CD4-positive, alpha-beta T cell treated with Interleukin-12 subunit alpha and Interleukin-12 subunit beta, for 1 hour (primary cell): ENCODE measurements at places on chromosomes 7 and 10.

- DNase-seq = peak; percentile 21
These were observed 57.6 kb upstream of the ANTXRL start for GRCh38 chr10:46229144-46229563.

- peak; percentile 9 for DNase-seq
These were observed 23.0 kb upstream of the EGFR start for GRCh38 chr7:54995610-54996363.

- DNase-seq = no peak
These were observed 200.7 kb downstream of the POLR1F start for GRCh38 chr7:19508124-19508523.

- DNase-seq = no peak
These were observed 16.9 kb upstream of the ATP6V0A4 start for GRCh38 chr7:138814816-138815332.

GRCh38 chr10:96488161-96488935 is 25.4 kb downstream of the TLL2 start:
- DNase-seq = no peak

- DNase-seq = no peak
These were observed 36.7 kb downstream of the CSGALNACT2 start for GRCh38 chr10:43174969-43175368.

DNA sequence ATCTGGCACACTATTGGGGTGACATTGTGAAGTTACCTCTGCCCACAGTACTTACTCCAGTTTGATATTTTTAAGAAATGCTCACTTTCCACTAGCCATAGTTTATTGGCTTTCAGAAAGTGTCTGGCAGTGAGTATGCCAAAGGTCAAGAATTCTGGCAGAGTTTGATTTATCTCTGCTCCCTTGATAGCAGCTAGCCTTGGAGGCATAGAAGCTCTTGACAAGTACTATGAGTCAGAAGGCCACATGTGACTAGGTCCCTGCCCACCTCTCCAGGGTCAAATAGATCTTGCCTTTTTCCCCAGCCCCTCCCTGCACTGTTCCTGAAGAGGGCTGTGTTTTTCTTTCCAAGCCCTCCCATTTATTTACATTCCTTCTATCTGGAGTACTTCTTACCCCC is 202.2 kb downstream of the AUTS2 start:
- no peak for DNase-seq

GRCh38 chr7:134813663-134814396 is 34.4 kb downstream of the CALD1 start:
- no peak for DNase-seq

DNA sequence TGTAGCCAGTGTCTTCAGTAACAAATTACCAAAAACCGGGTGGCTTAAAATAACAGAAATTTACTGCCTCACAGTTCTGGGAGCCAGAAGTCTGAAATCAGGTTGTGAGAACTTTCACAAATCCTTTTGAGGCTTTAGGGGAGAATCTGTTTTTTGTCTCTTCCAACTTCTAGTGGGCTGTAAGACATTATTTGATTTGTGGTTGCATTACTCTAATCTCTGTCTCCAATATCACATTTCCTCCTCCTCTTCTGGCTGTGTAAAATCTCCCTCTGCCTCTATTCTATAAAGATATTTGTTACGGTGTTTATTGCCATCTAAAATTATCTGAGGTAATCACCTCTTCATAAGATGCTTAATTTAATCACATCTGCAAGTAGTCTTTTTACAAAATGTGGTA is 1039.6 kb upstream of the LRRN3 start:
- DNase-seq = no peak

DNA sequence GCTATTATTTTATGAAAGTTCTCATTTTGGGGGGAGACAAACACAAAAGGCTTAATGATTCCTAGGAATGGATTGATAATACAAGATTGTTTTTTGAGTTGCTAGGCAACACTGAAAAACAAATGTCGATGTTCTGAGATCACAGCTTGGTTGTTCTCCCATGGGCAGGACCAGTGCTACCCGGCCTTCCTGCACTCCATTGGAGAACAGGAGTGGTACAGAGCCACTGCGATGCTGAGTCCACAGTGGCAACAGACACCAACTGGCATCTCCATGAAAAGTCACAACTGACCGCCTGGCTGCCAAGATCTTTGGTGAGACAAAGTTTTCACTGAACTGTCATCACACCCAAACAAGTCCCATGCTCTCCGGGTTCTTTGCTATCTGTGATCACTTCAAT is 68.9 kb upstream of the NMT2 start:
- DNase-seq = no peak

- no peak for DNase-seq
These were observed 88.0 kb downstream of the CREM start for GRCh38 chr10:35214607-35215020.

DNA sequence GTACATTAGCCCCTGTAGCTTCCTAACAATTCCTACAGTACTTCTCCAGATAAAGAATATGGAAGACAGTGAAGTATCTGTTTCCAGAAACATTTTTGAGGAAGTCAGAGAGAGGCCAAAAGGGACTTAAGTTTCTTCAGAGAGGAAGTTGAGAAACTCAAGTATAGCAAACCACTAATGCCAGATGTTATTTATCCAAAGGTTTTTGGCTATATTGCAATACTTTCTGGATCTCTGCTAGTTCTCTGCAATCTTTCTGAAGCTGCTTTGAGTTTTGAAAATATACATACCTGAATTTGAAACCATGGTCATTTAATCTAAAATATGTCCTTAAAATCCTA is 64.7 kb downstream of the BICC1 start:
- DNase-seq = no peak

DNA sequence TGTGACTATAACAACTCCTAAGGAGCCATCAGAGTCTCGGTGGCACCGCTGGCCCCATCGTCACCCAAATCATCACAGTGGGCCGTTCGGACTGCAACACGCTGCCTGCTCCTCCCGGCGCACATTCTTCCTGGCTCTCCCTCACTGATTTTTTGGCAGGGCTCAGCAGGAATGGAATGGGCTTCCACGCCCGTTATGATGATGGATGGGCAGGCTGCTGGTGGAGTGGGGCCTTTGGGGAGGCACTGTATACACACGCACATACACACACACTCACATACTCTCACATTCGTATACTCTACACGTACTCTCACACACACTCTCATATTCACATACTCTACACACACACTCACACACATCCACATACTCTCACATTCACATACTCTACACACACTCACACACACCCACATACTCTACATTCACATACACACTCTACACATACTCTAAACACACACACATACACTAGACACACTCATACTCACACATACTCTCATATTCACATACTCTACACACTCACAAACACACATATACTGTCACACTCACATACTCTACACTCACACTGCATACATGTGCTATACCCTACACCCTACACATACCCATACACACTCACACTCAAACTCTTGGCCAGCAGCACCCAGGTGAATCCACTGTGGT is 99.8 kb downstream of the KCNMA1 start:
- DNase-seq = no peak

GRCh38 chr10:114686013-114686412 is 27.9 kb upstream of the ABLIM1 start:
- DNase-seq = no peak

GRCh38 chr10:109027534-109028185 is 895.7 kb downstream of the XPNPEP1 start:
- DNase-seq = no peak

GRCh38 chr10:33695536-33695935 is 361.1 kb upstream of the NRP1 start:
- DNase-seq = no peak

- no peak for DNase-seq
These were observed 784.0 kb downstream of the SUGCT start for GRCh38 chr7:40918701-40919271.

- DNase-seq = no peak
These were observed 153.9 kb downstream of the DNAJC1 start for GRCh38 chr10:21849607-21850006.

- no peak for DNase-seq
These were observed 33.2 kb downstream of the BLVRA start for GRCh38 chr7:43791665-43792064.

DNA sequence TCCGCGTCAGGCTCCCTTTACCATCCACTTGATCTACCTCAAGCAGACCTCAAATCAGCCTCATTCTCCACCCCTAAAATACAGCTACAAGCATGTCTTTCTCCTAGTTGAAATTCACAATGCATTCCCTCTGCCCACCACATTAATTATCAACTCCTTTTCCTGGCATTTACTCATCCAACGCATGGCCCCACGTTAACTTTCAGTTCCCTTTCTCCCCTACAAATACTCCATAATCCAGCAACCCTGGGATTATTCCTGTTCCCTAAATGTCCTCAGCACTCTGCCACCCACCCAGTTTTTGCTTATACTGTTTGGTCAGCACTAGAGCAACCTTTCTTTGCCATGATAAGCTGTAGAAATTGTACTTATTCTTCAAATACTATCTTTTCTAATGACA is 5.7 kb upstream of the VIM start:
- no peak for DNase-seq

DNA sequence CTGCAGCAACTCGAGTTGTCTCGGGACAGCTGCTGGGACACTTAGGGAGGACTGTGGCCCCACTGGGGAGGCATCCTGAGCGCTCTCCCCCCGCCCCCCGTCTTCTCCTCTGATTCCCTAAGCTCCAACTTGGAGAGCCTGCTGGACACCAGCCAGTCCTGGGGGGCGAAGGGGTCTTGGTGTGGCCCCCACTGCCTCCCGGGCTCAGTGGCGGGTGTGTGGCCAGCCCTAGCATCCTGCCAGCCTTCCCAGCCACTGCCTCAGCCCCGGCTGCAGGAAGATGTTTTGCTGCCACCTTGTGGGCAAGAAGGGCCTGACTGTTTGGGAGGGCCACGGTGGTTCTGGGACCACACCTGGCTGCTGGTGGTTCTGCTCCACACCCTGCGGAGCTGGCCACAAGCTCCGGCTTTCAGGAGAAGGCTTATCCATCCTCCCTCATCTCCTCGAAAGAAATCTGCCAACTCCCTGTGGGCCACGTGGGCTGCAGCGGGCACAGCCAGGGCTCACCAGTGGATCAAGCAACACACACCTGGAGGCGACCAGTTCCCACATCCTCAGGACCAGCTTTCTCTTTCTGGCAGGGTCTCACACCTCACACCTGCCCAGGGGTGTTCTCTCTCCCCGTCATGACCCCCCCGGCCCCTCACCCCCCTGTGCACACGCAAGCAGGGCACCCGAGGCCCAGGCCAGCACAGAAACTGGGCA is 24.8 kb downstream of the AGAP3 start:
- DNase-seq = peak; percentile 78

DNA sequence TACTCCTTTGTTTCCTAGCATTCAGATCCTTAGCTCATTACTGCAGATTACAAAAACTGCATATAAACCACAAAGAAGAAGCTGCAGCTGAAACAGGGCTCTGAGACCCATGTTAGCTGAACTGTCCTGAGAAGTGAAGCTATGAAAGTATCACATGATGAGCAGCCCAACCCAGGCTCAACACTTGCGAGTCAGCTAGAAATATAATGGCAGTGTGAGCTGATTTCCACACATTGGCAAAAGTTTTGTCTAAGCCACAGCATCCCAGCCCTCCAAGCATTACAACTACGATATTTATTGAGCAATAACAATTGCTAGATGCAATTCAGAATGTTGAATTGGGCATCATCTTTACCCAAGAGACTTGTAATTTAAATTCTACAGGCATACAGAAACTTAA is 34.5 kb upstream of the SKAP2 start:
- DNase-seq = no peak

GRCh38 chr10:72322030-72322279 is 32.8 kb downstream of the DNAJB12 start:
- no peak for DNase-seq

- no peak for DNase-seq
These were observed 964 bp upstream of the ADCY1 start for GRCh38 chr7:45573204-45573603.

- no peak for DNase-seq
These were observed 828.8 kb upstream of the MBL2 start for GRCh38 chr10:53601260-53601875.

DNA sequence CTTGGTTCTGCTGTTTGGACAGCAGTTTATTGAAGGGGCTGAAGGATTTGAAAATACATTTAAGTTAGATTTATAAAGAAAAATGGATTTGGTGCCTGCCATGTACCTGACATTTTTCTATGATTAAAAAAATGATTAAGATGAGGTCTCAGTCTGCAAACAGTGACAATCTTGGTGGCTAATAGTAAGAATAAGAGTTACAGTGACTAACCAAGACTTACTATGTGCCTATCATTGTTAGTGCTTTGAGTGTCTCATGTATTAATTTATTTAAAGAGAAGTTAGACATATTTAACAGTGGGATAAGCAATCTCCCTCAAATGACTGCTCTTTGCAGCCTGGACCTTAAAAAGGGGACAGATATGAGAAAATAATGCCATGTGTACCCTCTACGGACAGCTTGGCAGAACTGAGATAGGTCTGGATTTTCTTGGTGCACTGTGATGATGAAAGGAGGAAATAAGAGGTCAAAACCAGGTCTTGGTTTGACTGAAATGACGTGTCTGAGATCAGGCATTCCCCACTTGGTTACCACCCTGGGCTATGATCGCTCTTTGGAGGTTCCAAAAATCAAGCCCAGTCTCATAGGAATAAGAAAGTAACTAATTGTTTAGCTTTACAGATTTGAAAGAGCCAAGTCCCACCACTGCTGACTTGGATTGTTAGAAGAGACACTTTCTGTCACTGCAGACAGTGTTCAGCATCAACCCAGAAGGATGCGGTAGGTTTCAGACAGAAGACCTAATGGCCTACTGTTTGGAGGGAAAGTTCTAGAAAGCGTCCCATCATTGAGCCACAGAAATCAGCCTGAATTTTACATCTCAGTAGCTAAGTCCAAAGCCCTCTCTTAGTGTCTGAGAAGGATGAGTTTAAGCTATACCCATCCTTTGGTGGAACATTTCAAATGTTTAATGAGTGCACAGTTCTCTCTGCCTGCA is 2.1 kb downstream of the CASP7 start:
- peak; percentile 49 for DNase-seq

DNA sequence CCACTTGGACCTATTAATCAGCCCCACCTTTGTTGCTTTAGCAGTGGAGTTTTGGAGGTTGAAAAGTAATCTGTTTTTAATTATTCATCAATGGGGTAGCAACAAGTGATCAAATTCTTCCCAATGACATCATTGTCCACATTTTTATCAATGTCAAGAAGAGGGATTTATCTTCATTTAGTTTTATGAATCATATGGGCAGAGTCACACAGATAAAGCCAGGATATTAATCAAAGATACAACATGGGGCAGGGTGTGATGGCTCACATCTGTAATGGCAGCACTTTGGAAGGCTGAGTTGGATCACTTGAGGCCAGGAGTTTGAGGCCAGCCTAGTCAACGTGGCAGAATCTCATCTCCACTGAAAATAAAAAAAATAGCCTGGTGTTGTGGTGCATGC is 388.4 kb upstream of the POM121L12 start:
- no peak for DNase-seq

DNA sequence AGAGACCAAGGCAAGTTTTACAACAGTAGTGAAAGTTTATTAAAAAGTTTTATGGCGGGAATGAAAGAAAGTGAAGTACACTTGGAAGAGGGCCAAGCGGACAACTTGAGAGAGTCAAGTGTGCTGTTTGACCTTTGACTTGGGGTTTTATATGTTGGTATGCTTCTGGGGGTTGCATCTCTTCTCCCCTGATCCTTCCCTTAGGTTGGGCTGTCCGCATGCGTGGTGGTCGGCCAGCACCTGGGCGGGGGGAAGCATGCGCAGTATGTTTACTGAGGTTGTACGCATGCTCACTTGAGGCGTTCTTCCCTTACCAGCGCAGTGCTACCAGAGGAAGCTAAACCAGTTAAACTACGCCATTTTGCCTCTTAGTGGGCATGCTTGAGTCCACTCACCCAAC is 31.9 kb downstream of the NUP42 start:
- no peak for DNase-seq
